ENCODE measurements at places on chromosomes 5 and 9.

- DNase-seq, result no peak
These were observed 28.7 kb downstream of the ROR2 start for GRCh38 chr9:91921371-91921770.

GRCh38 chr9:79877943-79878602 lies 306.3 kb downstream of the TLE4 start:
- DNase-seq, result no peak

GRCh38 chr5:50751064-50751657 lies 84.7 kb downstream of the PARP8 start:
- DNase-seq, result peak; percentile 35

DNA sequence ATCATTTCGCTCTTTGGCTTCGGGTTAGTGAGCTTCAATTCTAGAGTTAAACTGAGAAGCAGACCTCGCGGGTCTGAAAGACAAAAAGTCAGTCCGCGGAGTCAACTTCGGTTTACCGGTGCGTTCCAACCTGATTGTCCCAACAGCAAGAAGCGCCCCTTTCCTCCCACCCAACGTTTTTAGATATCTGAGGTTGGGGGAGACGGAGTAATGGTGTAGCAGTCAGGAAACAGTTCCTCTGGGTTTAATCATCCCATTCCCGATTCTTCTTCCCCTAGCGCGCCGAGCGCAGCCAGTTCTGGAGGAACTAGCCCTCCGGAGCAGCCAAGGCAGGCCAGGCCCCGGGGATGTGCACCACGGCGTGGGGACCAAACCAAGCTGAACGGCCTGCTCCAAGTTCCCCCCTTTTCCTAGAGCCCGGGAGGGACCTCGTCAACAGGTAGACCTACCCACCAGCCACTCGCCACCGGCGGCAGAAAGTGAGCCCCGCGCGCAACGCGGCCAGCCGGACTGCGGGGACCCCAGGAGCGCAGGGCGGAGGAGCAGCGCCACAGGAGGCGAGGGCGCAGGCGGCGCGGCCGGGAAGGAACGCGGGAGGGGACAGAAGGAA lies 622 bp upstream of the ISL1 start:
- no peak for DNase-seq

- DNase-seq, result no peak
These were observed 256.9 kb upstream of the RASA1 start for GRCh38 chr5:87010736-87011135.

DNA sequence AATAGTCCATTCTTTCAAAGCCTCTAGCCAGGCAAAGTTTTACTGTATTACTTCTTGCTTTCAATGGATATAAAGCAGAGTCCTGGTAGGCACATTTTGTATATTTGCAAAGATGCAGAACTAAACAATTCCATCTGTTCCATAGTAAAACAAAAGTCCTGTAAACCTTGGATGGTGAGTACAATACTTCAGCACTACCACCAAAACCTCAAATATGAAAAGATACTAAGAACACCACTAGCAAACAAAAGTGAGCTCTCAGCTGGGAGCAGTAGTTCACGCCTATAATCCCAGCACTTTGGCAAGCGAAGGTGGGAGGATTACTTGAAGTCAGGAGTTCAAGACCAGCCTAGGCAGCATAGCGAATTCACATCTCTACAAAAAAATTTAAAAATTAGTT lies 195.0 kb downstream of the MSX2 start:
- DNase-seq, result no peak

GRCh38 chr9:69214939-69215338 lies 40.9 kb downstream of the TJP2 start:
- no peak for DNase-seq

- no peak for DNase-seq
These were observed 610 bp downstream of the PSIP1 start for GRCh38 chr9:15509931-15510788.

GRCh38 chr9:19156026-19156474 lies 28.8 kb upstream of the PLIN2 start:
- DNase-seq, result no peak

DNA sequence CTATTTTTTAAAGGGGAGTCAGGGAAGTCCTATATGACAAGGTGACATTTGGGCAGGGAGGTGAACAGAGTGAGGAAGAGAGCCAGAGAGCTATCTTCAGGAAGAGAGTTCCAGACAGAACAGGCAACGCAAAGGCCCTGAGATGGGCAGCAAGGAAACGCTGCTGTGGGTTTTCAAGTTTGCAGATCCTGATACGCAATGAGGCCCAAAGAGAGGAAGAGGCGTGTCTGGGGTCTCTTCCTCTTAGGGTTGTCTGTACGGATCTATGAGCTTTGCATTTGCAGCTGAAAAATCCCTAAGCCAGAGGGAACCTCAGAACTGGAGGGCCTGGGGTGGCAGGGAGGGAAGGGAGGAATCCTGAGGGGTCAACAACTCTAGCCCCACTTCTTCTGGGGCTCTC lies 13.6 kb downstream of the FAT2 start:
- DNase-seq, result no peak

DNA sequence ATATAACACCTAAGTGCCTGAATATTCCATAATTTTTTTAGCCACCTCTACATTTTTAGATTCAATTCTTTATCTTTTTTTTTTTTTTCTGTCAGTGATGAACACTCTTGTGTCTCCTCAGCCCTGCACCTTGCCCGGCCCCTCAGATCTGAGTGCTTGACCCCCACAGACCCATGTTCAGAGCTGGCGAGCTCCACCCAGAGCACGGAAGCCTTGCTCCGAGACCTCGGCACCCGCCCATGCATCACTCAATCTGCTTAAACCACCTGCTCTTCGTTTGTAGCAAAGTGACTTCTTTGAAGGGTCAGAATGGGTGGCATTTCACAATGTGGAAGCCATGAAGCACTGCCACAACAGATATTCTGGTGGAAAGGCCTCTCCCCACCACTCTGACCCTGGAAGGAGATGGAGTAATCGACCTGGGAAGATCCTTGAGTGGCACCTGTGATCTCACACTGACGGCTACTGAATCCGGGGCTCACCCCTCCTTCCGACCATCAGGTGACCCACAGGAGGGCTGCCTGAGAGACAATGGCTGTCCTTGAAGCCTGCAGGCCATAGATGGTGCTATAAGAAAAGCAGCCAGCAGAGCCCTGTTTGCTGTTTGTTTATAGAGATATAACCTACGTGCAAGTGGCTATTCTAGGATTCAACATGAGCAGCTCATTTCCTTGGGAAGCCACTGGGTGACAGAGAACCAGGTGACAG lies 261.1 kb upstream of the IRX4 start:
- DNase-seq, result no peak

DNA sequence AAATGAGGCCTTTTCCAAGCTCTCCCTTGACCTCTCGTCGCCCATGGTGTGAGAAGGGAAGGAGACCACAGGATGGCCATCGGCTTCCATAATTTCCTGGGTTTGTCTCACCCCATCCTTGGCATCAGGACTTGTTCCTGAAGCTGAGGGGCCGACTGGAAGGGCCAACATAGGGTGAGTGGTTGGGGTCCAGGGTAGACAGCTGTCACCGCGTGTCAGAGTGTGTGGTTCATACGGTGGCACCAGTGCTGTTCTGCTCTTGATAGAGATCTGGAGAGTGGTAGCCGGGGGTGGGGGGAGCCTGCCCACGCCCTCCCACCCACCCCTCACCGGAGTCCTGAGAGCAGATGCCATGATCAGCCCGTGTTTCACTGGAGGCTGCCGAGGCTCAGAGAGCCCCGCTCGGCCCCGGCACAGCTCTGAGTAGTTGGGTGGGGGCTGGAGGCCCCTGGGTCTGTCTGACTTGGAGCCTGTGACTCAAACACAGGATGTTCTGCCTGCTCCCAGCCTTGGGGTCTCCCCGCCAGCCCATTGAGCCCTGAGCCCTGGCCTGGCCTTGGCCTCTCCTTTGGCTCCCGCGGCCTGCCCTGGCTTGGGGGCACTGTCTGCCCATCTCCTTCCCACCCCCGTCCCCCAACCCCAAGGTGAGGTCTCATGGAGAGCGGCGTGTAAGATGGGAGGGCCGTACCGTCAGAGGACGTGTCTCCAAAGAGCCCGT lies 53.1 kb upstream of the IER5L start:
- no peak for DNase-seq

- DNase-seq, result no peak
These were observed 61.8 kb upstream of the PTPRD start for GRCh38 chr9:10674586-10674985.

GRCh38 chr5:154081246-154081645 lies 42.5 kb downstream of the MFAP3 start:
- no peak for DNase-seq

DNA sequence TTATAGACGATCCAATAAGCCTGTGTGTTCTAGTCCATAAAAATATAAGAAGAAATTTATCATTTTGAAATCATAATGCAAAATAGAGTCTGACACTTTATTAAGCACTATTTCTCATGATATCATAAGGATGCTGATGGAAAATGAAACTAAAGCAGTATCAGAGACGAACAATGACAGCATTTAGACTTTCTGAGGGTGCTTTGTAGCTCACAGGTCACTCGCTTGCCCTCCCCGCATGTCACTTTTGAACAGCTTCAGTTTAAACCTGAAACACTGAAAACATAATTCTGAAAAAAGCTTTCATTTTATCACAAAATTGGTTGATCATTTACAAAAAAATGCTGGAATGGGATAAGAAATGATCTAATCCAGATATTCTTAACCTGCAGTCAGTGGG lies 247.1 kb downstream of the EBF1 start:
- DNase-seq, result no peak

GRCh38 chr9:101354143-101354764 lies 30.6 kb downstream of the BAAT start:
- DNase-seq, result no peak

DNA sequence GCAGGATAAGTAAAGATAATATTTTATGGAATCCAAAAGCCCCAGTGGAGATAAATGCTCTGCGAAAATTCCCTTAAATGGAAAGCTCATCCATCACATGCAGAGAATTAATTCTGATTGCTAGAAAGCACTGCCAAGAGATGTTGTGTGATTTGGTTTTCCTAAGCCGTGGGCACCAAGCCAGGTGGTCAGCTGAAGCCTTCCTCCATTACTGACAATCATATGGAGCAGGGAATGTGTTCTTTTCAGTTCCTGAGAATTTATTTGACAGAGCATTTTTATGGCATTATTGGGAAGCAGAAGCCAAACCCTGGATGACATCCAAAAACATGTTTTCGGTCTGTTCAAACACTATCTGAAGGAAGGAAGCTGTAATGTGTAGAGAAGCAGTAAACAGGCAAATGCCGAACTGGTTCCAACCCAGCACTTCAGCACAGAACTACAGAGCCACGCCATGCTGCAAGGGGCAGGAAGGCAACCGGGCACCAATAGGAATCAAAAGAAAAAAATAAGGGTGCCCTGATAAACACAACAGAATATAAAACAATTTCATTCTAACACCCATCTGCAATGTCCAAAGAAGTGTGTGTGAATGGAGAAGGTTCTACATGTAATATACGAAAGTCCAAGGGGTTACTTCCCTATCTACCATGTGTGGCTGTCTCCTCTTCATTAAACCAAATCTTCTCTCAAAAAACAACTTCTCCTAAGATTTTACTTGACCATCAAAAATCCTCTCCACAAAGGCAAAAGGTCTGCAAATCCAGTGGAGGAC lies 12.3 kb downstream of the ARSB start:
- no peak for DNase-seq

GRCh38 chr5:151318850-151319732 lies 15.5 kb upstream of the SLC36A3 start:
- no peak for DNase-seq

DNA sequence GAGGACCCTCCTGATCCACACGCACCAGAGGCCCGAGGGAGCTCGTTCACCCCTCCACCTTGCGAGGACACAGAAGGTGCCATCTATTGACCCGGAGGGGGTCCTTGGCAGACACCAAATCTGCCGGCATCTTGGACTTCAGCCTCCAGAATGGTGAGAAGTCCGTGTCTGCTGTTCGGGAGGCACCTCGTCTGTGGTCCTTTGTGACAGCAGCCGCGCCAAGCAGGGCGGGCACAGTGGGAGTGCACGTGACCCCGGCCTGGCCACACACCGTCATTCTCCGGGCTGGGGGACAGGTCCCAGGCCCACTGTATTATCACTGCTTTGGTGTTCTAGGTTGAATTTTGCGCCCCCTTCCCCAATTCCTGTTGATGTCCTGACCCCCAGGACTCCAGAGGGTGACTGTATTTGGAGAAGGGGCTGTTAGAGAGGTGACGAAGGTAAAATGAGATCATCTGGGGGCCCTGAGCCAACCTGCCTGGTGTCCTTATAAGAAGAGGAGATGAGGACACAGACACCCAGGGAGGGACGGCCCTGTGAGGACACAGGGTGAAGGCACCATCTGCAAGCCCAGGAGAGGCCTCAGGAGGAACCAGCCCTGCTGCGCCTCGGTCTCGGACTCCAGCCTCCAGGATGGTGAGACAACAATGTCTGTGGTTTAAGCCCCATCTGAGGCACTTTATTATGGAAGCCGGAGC lies 15.7 kb downstream of the LPCAT1 start:
- DNase-seq, result no peak

- no peak for DNase-seq
These were observed 176.6 kb upstream of the SH3GL2 start for GRCh38 chr9:17402309-17402708.

DNA sequence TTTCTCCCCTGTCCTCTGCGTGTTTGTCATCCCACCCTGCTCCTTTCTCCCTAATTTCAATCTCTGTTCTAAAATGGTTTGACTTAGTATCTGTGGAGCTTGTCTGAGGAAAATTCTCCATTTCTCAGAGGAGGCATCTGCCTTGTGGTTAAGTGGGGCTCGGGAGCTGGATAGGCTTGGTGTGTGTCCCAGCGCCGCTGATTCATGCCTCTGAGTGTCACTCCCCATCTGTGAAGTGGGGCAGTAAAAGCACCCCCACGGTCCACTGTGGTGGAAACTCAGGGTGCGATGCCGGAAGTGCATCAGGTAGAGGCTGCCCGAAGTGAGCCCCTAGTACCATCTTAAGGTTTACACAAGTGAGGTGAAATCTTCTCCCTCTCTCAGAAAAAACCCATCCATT lies 37.6 kb downstream of the LRSAM1 start:
- DNase-seq, result no peak

DNA sequence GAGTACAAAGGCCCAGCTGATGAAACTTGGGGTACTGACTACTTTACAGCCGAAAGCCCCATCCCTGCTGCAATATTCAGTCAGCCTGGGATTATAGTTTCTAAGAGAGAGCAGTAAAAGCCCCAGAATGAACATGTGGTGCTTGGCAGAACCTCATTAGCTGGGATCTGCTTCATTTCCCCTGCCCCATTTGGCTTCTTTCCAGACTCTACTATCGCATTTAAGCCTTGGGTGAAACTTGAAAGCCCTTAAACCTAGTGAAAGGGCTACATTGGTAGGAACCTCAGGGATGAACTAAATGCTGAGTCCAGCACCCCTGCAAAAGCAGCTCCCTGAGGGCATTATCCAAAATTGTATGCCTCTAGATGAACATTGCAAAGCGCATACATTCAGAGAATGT lies 631.1 kb downstream of the ACTL7B start:
- no peak for DNase-seq

GRCh38 chr9:84600739-84601138 lies 68.8 kb upstream of the NTRK2 start:
- DNase-seq, result no peak

GRCh38 chr5:108798513-108799265 lies 51.0 kb downstream of the FER start:
- no peak for DNase-seq

GRCh38 chr9:136725612-136726011 lies 13.2 kb downstream of the DIPK1B start:
- no peak for DNase-seq
